ENCODE measurements at places on chromosomes 12 and 14.

DNA sequence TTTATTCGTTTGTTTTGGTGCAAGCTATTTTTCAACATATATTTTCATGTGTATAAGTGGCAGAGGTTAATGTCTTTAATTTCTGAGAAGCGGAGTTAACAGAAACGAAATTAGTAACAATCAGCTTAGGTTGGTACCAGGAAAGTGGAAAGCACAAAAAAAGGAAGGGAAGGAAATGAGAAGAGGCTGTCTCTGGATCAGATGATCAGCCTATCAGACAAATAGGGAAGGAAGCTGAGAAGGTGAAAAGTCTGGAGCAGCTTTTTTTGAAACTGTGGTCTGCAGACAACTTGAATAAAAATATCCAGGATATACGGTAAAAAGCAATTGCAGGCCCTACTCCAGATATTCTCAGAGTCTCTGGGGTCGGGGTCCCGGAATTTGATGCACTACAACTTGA, 265.0 kb downstream of the SSPN start:
- no peak for DNase-seq

DNA sequence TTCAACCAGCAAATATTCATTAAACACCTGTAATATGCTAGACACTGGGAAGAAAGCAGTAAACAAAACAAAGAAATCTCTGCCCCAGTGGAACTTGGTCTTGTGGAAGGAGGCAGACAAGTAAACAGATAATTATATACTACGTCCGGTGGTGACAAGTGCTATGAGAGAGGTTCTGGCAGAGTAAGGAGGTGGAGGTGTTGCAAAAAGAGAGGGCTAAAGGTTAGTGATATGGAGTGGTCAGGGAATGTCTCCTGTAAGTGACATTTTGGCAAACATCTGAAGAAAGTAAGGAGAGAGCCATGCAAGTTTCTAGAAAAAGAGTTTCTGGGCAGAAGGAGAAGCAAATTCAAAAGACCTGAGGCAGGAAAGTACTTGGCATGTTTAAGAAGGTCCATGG, 73.4 kb downstream of the RIC8B start:
- DNase-seq = no peak

DNA sequence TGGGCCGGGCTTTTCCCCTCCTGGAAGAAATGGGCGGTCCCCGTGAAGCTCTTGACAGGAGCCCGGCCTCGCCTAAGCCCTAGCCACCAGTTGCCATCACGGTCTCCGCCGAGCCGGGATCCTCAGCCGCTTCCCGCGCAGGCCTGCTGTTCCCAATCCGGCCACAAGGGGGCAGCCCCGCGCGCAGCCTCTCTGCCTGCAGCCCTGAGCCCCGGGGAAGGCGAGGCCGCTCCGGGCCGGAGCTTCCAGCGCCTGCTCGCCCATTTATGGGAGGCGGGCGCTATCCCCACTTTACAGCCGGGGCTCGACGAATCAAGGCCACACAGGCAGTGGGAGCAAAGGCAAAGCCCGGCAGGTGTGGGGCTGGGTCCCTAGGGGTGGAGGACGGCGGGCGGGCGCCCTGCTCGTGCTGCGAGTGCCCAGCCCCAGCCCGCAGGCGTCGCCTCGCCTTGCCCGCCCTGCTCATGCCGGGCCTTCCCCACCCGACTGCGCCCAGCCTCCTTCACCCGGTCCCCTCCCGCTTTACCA, 61.5 kb downstream of the LGMN start:
- DNase-seq = no peak

- no peak for DNase-seq
These were observed 569.8 kb downstream of the RPS29 start for GRCh38 chr14:49016381-49016780.

DNA sequence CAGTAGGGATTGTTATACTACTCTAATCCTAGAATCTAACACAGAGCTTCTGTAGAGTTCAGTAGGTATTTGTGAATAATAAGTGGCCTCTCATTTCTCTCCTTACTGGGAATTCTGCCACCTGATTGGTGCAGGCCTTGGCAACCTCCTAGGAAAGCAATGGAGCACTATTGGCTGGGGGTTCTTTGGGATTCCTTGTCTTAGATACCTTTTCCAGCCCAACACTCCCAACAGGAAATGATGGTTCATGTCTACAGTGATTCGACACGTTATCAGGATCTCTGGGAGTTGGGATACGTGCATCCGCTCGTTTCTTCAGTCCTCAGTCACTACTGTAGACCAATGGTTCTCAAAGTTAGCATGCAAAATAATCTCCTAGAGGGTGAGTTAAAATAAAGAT, 67.4 kb downstream of the ELK3 start:
- no peak for DNase-seq

All from LNCaP clone FGC (cell line).